NCI-H446 treated with DMSO at 0.1 percent for 48 hours (cell line): ENCODE measurements at places on chromosomes 11 and 22.

DNA sequence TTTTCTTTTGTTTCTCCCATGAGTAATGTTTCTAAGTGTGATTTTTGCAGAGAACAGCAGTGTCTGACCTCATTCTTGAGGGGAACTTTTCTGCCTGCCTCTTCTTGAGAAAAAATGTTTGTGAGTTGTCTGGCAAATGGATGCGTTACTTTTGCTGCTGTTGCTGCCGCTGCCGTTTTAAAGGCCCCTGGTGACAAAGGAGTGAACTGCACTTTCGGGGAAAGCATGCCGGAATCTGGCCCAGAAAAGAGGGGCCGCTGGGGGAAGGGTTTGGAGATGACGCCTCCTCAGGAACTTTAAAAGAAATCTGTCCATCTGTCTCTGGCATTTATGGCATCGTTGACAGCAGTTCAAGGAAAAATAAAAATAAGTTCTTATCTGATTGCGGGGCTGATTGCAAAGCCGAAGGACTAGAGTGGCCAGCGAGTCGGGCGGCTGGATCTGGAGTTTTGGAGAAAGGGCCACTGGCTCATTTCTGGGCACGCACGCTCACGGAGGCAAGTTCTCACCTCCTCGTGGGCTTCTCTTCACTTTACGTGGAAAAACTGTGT lies 16.5 kb downstream of the ZBTB16 start:
- no peak for DNase-seq

DNA sequence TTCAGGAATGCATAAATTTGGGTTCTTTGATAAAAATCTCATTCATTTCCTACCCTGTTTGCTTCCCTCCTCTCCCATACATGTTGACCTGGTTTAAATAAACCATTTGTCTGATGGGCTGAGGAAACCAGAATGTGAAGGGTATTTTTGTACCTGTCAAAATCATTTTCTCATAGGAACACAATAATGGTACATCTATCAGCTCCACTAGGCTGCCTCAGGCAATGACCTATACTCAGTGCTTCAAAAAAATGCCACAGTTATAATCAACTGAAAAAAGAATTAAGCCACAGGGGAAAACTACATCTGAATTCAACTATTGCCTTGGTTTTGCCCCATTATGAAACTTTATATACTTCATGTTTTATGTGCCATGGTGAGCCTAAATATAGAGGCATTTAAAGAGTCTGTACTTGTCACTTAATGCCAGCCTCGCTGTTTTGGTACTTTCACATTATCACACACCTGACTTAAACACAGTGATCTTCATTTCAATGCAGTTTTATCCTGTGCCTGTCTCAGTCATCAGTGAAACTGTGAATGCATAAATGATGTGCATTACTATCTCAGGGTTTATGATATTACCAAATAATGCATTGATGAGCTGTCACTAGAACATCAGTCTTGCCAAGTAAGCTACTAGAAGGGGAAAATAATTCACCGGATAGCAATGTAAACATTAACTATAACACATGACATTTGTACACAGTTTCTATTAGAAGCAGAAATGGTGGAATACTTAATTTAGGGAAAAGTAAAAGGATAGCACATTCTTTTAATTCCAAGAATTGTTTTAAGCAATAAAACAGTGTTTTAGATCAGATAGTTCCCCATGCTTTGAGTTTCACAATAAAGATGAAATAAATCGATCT lies 92.7 kb downstream of the MSANTD4 start:
- DNase-seq: no peak

GRCh38 chr11:74297484-74297883 lies 14.0 kb downstream of the P4HA3 start:
- DNase-seq: no peak

DNA sequence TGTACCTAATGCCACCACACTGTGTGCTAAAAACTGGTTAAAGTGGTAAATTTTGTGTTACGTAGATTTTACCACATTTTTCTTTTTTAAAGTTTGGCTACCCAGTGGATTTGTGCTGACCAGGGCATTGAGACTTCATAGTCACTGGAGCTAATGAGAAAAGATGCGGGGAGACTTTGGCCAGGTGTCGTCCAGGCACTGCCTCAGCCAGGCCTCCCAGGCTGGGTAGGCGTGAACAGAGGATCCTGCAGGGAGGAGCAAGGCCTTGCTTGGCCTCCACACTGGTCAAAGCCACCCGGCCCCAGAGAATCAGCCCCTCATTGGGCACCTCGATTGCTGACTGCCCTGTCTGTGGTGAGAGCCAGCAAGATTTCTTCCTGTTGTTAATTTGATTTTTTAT lies 13.4 kb upstream of the MGAT3 start:
- DNase-seq: no peak

- DNase-seq: no peak
These were observed 60.6 kb downstream of the PLEKHA7 start for GRCh38 chr11:16953663-16954062.

GRCh38 chr11:66045177-66045639 lies 3.8 kb downstream of the GAL3ST3 start:
- DNase-seq: peak; percentile 18

DNA sequence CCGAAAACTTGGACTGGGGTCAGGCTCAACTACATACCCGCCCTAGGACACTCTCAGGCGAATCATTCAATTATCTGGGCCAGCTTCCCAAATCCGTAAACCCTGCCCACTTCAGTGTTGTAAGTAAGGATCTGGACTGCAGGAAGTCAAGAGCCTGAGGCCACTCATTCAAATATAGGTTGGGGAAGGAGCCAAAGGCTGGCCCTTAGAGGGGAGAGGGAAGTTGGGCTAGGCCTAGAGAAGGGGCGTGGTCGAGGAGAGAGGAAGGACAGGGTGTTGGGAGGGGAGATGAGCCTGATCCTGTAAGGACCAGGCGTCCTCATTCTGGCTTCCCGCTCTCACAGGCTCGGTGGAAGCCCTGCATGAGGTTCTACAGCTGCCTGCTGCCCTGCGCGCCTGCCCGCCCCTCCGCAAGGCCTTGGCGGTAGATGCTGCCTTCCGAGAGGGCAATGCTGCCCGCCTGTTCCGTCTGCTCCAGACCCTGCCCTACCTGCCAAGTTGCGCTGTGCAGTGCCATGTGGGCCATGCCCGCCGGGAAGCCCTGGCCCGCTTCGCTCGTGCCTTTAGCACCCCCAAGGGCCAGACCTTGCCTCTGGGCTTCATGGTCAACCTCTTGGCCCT lies 3.0 kb downstream of the SAC3D1 start:
- no peak for DNase-seq

DNA sequence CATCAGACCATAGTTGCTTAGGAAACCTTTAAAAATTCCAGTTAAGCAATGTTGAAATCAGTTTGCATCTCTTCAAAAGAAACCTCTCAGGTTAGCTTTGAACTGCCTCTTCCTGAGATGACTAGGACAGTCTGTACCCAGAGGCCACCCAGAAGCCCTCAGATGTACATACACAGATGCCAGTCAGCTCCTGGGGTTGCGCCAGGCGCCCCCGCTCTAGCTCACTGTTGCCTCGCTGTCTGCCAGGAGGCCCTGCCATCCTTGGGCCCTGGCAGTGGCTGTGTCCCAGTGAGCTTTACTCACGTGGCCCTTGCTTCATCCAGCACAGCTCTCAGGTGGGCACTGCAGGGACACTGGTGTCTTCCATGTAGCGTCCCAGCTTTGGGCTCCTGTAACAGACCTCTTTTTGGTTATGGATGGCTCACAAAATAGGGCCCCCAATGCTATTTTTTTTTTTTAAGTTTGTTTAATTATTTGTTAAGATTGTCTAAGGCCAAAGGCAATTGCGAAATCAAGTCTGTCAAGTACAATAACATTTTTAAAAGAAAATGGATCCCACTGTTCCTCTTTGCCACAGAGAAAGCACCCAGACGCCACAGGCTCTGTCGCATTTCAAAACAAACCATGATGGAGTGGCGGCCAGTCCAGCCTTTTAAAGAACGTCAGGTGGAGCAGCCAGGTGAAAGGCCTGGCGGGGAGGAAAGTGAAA lies 73.4 kb downstream of the NCAPD3 start:
- no peak for DNase-seq

DNA sequence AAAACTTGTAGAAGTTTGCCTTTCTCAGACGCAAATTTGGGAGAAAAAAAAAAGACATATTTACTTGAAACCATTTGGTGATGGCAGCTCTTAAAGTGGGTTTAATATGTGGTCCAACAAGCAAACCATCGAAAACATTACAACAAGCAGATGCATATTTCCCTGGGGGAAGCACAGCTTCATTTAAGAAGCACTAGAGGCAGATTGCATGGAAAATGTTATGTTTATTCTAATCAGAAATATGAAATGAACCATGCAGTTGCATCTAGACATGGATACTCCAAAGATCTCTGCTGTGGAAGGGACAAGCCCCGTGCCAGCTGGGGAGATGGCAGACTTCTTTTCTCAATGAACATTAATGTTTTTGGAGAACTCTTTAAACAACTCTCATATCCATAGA lies 57.4 kb upstream of the PARVA start:
- peak; percentile 52 for DNase-seq

DNA sequence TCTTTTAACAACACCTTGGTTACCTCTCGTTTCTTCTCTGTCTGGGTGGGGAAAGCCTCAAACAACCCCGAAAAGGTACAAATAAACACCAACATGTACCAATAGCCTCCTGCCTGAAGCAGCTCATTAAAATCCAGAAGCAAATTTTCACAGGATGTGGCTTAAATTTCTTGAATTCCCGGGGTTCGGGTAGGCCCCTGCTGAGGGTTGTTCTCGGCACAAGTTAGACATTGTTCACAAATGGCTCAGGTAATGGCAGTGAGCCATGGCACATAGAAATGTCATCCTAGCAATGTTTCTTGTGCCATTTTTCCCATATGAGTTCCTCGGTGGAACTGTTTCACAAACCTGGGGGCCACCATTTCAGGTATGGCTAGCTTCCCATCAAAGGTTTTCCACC lies 19.7 kb upstream of the GLYATL1 start:
- DNase-seq: no peak

GRCh38 chr22:42156598-42156997 lies 26.0 kb upstream of the CYP2D6 start:
- DNase-seq: no peak

GRCh38 chr11:123351375-123351774 lies 78.7 kb upstream of the GRAMD1B start:
- DNase-seq: peak; percentile 99

DNA sequence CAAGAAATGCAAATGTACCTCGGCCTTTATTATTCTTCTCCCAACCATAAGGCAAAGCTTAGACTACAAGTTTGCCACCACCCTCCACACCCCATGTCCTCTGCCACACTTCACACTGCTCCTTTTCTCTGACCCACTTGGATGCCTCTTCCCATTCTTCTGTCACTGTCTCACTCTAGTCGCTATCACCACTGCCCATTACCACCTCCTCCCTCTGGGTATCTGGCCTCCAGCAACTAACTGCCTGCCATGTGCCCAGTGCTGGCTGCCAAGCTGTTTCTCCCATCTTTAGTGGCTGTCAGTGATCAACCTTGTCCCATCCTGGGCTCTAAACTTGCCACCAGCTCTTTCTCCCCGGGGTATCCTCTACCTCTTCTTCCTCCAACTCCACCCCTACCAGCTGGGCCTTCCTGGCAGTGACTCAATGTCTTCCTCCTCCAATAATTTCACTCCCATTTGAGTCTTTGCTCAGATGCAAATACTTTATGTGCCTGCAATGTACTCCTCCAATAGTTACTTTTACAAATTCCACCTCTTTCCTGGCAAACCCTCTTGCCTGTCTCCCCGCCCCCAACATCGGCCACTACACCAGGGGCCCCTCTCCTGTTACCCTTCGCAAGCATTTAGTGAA lies 20.1 kb upstream of the KDM2A start:
- no peak for DNase-seq

GRCh38 chr11:92342886-92343285 lies 118.3 kb downstream of the FAT3 start:
- DNase-seq: no peak

GRCh38 chr11:46461461-46461927 lies 69.9 kb upstream of the CHRM4 start:
- no peak for DNase-seq

DNA sequence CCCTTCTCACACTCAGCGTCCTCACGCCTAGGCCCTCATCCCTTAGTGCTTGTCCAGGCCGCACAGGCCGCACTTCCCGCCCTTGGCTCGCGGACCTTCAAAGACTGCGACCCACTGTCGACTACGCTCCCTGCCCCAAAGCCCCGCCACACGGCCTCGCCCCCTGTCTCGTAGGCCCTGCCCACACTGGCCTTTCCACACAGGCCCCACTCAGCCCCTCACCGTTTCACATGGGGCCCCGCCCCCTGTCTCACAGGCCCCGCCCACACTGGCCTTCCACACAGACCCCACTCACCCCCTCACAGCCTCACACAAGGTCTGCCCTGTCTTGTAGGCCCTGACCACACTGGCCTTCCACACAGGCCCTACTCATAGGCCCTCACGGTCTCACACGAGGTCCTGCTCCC lies 11.0 kb downstream of the NRXN2 start:
- no peak for DNase-seq

- no peak for DNase-seq
These were observed 84.1 kb downstream of the C11orf87 start for GRCh38 chr11:109506115-109506514.

DNA sequence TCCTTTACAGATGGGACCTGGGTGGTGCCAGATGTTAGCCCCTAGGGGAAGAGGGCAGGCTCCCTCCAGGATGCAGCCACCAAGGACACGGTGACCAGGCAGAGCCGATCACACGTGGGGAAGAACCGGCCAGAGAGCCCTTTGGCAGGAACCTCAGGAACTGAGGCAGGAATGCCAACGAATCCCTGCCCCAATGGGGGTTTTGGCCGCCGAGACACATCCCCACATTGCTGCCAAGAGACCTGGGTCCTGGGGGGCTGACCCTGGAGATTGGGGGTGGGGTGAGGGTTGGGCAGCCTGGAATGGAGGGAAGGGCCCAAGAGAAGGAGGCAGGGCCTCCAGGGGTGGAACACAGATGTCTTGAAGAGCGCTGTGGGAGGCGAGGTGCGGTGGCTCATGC lies 28.7 kb upstream of the LMO1 start:
- DNase-seq: no peak

DNA sequence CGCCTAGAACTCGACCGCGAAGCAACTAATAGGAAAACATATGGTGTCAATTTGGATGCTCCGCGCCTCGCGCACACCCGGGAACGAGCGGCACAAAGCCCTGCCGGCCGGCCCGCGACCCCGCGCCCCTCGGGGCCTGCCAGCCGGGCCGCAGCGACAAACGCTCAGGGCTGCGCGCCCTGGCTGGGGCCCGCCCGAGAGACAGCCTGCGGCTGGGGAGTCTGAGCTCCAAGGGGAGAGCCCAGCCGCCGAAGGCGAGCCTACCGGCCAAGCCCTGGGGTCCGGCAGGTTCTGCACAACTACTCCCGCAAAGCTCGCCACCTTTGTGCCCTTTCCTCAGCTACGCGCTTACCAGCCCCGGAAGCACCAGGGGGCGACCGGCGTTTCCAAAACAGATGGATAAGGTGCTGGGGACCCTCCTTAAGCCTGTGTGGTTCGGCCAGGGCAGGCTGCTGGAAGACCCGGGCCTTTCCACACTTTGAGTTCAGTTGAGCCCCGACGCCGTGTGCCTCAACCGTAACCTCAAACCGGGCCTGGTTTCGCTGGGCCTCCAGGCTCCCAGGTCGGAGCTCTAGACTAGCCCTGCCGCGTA lies 6.0 kb downstream of the PAX6 start:
- DNase-seq: no peak

- DNase-seq: peak; percentile 95
These were observed 30.7 kb downstream of the PPP2R1B start for GRCh38 chr11:111735262-111736116.
